DMS79 (cell line): ENCODE measurements at places on chromosomes 4 and X.

DNA sequence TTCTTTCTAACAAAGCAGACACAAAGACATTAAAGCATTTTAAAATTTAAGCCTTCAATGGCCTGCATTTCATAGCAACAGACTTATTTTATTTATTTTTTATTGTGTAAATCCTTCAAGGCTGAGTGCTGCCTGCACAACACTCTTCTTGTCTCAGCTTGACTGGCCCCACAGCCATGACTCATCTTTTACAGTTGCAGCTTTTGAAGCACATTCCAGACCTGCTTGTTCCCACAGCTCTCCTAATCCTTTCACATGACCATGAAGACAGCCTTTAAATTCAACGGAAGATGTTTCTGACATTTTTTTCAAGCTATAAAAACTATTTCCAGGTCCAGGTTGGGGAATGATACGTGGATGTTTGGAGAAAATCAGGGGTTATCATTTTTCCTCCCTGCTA lies 276.9 kb upstream of the TACR3 start:
- DNase-seq: no peak

GRCh38 chrX:47746446-47746845 lies 87.5 kb upstream of the UXT start:
- no peak for DNase-seq

DNA sequence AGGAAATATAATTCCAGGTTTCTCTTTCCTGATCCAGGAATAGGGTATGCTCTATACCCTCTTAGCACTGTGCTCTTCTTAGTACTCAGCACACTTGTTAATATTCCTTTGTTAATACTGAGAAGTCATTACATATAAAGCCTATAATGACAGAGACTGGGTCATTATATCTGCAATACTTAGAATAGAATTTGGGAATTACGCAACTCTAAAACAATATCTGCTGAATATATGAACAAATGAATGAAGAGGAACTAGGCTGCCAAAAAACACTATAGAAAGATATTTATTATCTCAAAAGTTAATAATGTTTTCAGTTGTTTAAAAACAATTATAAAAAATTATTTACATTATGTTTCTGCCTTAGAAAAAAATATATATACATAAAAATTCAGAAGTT lies 36.4 kb upstream of the ANKRD50 start:
- no peak for DNase-seq

DNA sequence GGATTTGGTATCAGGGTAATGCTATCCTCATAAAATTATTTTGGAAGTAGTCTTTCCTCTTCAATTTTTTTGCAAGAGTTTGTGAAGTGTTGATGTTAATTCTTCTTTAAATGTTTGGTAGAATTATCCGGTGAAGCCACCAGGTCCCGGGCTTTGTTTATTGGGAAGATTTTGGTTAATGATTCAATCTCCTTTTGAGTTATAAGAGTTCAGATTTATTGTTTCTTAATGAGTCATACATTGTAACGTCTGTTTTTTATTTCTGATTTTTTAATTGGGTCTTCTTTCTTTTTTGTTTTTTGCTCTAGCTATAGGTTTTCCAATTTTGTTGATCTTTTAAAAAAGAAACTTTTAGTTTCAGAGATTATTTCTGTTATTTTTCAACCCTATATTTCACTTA lies 412.3 kb downstream of the PDGFC start:
- no peak for DNase-seq

DNA sequence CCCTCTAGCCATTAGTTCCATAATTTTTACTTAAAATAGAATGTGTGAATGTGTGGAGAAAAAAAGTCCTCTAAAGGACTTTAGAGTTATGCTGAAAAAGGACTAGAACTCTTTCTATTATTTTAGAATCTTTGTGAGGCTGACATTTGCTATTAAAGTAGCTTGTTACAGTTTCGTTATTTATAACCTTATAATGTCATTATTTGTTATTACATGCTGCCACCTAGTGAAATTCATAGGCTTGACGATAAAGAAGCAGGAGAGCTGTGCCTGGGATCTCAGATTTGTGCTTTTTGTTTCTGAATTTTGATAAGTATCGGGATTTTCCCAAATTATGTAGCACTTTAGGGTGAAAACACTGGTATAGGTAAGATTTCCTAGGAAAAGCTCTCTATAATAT lies 38.5 kb upstream of the TAPT1 start:
- DNase-seq: peak; percentile 24

GRCh38 chr4:2511645-2512131 lies 24.8 kb upstream of the FAM193A start:
- no peak for DNase-seq

GRCh38 chr4:77800483-77801259 lies 18.5 kb downstream of the CNOT6L start:
- no peak for DNase-seq

GRCh38 chrX:43961699-43962098 lies 11.5 kb downstream of the NDP start:
- DNase-seq: no peak

DNA sequence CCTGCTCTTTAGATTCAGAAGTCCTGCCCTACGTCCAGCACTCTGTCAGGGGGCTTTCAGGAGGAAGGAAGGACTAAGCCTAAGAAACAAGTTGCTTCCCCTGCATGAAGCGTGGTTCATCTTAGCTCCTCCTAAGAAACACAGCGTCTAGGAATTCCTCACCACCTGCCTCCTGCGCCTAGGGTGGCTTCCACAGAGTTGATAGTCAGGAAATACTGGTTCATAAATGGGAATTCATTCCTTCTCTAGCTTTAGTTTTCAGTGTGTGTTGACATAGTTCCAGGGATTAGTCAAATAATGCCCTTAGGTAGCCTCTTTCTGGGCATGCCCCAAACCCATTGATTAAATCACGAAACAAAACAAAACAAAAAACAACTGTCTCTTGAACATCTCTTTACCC lies 1.7 kb upstream of the MXRA5 start:
- no peak for DNase-seq

DNA sequence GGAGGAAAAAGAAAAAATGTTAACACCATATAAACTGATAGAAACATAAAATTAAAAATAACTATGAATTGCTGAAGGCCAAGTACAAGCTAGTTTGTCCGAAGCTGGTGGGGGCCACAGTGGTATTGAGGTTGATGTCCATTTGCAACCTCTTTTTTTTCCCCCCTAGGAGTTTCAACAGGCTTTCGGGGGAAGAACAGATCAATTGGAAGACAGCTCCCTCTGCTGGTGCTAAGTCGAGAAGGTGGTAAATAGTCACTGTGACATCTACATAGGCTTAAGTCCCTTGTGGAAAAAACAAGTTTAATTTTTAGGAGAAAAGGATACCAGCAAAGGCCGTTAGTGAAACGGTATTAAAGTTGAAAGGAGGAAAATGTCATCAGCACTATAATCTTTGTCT lies 115.7 kb upstream of the ZXDA start:
- DNase-seq: no peak

GRCh38 chr4:76640353-76640910 lies 205.4 kb downstream of the SHROOM3 start:
- peak; percentile 74 for DNase-seq

DNA sequence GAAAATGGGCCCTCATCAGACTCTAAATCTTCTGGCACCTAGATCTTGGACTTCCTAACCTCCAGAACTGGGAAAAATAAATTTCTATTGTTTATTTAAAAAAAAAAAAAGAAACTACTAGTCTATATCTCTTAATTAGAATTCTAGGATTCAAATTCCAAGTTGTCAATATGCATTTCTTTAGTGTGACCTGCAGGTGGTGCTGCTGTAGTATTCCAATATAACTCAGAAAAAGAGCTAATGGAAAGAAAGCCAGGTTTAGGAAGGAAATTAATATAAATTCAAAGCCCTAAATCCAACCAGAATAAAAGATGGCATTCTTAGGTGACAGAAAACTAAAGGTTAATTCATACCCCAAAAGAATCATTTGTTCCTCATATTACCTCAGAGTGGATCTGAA lies 80.0 kb upstream of the NALF2 start:
- no peak for DNase-seq

DNA sequence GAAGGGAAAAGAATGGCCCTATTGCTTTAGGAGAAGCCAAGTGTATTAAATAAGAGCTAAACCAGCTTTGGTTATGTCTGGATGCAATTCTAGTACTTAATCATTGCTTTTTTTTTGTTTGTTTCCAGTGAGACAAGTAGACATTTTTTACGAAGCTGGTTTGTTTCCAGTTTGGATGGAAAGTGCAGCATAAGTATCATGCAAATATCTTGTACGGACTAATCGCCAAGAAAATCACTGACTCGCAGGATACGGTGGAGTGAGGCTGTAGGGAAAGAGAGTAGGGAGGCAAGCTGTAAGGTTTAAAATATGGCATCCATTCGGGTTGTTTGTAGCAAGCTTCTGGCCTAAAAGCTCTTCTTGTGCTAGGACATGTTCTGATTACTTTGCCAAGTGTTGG lies 64.8 kb downstream of the HPGD start:
- no peak for DNase-seq

DNA sequence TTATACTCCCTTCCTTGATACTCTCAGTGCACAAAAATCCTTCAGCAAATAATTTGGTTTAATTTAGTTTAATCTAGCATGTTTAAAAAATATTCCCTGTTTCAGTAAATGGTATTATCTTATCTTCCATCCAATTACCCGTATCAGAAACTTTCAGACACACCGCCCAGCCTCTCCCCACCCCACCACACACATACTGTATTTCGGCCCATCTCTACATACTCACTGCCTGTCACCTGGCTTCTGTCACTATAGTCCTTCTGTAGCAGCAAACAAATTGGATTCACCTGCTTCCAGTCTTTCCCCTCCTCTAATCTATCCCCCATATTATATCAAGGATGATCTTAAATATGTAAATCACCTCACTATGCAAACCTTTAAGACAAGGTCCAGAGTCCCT lies 24.8 kb upstream of the GAB1 start:
- no peak for DNase-seq

DNA sequence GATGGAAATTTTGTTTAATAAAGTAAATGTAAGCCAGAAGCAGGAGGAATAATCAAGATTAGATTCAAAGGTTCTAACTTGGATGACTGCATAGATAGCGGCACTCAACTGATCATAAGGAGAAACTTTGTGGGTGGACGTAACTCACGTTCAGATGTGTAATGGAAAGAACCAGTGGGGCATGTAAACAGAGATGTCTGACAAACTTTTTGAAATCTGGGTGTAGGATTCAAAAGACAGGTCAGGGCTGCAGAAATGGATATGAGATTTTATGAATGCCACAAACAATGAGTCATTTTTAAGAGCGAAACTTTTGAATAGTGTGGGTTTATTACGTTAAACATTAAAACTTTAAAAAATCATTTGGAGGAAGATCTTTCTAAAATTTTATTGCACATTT lies 375.6 kb downstream of the GBA3 start:
- no peak for DNase-seq

- no peak for DNase-seq
Observed at GRCh38 chr4:4200624-4201023, 26.1 kb downstream of the OTOP1 start.

DNA sequence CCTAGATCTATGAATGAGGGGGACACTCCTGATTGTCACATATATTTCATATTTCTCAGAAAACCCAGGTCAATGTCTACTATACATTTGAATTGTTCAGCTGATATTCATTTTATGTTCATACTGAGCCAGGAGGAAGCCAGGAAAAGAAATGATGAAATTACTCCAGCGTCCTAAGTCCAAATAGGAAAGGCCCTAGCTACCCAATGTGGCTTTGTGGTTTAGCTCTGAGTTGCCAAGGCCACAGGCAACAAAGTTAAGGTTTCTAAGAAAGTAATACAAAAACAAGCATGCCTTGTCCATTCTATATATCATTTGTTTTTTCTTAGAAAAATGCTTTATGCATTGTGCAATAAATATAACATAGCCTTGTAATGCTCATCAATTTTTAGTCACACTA lies 4.5 kb upstream of the CSN2 start:
- no peak for DNase-seq

- no peak for DNase-seq
Observed at GRCh38 chr4:1943928-1944327, 64.8 kb downstream of the NELFA start.

DNA sequence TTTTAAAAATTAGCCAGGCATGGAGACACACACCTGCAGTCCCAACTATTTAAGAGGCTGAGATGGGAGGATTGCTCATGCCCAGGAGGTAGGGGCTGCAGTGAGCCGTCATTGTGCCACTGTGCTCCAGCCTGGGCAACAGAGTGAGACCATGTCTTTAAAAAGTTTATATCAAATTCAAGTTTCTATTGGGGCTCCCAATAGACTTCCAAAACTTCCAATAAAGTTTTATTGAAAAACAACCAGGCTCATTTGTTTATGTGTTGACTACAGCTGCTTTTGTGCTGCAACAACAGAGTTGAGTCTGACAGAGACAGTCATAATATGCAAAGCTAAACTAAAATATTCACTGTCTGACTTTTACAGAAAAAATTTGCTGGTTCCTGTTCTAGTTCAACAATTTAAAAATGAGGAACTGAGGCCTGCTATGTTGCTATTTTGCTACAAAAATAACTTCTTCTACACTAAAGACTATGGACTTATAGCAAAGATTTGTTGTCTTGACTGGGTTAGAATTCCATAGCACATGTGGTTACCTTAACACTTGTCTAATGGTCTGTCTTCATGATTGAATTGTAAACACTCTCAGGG lies 63.3 kb upstream of the RELL1 start:
- no peak for DNase-seq

DNA sequence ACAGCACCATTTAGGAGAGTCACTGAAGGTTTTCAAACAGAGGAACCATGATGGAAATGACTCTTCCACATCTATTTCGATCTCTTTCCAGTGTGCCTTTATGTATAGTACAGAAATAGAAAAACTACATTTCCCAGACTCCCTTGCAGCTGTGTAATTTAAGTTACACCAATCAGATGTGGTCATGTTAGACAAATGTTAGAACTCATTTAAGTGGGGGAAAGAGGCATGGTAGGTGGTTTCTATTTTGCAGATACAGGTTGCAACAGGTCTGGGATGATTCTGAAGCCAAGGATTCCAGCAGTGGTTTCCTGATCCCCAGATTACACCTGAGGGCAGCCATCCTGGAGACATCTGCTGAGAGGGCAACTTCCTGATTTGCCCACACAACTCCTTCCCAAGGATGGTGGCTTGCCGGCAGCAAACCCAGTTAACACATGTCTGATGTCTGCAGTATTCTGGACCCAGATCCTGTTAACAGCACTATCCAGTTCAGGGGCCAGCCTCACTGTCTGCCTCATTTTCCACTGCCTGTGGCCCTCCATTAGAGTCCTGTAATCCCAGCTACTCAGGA lies 38.7 kb upstream of the PDK3 start:
- DNase-seq: no peak
